ENCODE measurements at places on chromosomes 12 and 14.

GRCh38 chr12:43284486-43285158, 267.4 kb downstream of the ADAMTS20 start:
- no peak for DNase-seq

DNA sequence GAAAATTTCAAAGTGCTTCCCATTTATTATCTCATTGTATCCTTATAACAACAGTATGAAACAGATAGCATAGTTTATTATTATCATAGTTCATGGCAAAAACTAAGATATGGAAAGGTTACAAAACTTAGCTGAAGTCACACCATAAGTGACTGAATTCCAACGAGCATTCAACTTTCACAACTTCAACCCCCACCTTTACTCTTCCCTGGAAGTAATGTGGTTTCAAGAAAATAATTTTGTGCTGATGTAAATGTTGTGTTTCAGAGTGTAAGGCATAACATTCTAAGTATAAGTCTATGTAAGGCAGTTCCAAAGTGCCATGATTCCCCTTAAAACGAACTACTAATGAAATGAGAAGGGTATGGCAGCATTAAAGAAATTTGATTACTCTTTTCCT, 454.5 kb downstream of the BCAT1 start:
- DNase-seq = no peak

DNA sequence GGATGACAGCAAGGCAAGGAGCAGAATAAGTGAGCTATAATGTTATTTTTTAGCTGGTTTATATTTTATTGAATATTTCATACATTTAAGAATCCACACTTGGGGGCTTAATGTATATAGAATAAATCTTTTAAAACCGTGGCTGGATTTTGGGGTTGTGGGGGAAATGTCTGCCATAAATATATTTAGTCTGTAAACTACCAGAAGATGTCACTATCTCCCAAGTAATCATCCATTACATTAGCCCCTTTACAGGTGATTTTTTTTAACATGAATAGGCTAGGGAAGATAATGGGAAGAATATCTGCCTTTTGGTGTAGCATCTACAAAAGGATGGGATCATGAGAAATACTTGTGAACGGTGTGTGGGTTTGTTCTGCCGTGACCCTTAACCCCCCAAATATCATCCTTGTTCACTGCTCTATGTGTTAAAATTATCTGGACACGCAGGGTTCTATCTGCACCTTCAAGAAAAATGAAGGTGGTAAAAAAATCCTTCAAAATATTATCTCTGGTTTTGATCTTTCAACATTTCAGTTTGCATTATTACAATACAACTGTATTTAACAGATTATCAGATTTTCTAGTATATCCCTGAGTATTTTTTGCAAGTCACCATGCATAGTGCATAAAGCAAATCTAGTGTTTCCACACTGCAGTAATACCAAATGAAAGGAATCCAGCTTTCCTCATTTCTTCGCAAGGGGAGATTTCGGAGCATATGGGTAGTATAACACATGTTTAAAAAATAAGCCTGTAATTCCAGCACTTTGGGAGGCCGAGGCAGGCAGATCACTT, 8.0 kb upstream of the SLC17A8 start:
- no peak for DNase-seq

DNA sequence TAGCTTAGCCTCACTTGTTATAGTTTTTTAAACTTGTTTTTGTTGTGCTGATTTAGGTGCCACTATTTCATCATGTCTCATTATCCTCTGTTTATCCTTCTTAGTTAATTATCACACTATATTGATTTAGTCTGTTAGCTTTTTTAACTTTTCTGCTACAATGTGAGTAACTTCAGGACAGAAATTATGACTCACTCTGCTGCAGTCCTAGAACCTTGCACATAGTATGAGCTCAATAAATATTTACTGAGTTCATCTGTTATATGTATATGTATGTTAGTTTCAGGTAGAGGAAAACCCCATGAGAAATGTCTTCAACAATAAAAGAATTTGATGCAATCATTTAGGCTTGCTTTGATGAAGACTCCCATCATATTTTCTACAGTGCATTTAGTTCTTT, 224.3 kb upstream of the NAV3 start:
- DNase-seq = no peak

DNA sequence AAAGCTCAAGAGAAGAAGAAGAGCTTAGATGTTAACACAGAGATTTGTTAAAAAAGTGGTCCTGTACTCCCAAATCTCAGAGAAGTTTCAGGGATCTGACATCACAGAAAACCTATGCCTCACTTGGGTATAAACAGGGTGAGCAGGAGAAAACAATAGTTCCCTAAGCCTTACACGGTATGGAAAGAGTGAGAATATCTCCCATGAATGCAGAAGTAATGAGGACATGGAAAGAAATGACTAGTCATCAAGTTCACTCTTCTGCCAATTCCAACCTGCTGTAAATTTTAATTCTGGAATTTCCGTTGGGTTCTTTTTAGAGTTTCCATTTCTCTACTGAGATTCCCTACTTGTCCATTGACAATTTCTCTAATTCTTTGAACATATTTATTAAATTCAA, 6.2 kb upstream of the PTGER2 start:
- no peak for DNase-seq

DNA sequence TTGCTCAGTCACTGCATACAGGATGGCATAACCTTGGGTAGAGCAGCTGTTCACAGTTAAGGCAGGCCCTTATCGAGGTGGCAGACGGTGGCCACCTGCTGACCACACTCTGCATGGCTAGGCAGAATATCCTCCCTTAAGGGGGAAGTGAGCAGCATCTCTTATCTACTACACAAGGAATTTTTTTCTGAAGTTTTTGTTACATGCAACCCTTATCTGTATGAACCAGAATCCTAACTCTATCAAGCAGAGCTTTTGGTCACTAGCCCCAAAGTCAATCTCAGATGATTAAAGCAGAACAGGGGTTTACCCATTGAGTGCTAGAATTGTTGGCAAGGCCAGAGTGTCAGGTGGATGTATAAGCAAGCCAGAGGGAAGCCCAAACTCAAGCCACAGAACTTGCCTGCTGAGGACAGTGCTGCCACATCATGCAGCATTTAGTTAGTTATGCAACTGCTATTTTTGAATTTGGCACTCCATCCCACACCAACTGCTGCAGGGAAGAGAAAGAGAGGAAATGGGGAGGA, 192.8 kb downstream of the TBX5 start:
- DNase-seq = no peak

- no peak for DNase-seq
Measured at GRCh38 chr12:77387214-77387613, 321.8 kb upstream of the E2F7 start.

DNA sequence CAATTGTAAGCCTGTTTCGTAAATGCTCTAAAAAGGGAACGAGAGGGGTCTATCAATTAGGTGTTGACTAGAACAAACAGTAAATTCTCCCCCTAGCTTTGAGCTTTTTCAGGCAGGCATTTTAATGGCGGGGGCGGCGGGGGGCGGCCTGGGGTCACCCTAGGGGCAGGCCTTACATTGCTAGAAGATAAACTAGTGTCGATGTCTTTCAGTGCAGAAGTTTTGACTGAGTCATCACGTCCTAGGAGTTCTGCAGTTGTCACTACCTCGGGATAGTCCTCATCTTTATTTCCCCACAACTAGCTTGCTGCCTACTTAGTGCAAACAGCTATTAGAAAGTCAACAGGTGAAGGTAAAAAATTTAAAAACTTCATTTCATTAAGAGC, 1.6 kb downstream of the ATP6V1D start:
- DNase-seq = no peak

DNA sequence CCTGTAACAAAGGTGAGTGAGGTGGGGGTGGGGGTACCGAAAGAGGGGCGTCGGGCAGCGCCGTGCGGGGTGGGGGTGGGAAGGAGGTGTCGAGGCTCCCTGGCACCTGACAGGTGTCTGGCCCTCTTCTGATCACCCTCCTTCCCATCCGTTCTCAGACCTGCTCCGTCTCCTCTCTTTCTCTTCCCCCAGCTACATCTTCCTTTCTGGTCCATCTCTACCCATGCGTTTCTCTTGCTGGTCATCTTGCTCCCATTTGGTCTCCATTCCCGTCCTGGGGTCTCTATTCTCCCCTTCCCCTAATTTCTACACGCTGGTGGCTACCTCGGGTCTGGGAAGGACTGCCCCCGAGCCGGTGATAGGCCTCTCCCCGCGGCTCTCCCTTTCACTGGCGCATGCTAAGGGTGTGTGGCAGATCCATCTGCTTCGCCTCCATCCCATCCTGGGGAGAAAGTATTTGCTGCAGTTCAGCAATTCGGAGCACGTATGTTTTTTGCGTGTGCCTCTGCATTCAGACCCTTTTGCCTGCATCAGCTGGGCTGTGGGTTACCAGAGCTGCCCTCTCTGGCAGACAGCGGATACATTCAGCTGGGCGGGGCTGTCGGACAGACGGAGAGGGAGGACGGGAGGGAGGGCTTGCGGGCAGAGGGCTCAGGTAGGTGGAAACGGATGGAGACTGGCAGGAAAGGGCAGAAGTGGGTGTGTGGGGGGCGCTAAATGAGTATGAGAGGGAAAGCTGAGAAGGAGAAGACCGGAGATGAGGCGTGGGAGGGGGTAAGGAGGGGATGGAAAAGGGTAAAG, 730 bp downstream of the CLSTN3 start:
- no peak for DNase-seq

GRCh38 chr14:23373041-23373440, 432 bp downstream of the IL25 start:
- no peak for DNase-seq

DNA sequence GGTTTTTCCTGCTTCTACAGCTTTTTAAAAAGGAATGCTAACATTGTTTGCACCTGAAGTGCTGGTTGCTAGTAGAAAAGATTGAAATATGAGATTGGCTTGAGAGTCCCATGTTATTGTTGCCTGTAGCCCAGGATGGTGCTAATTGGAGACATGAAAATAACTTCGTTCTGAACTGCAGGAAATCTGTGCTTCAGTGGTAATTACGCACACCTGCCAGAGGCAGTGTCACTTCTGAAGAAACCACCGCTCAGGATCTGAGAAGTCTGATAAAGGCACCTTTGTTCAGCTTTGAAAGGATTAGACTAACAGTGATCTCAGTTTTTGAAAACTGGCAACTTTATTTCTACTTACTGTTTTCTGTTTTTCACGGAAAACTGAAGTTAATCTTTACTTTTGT, 15.5 kb upstream of the ATP6V0A2 start:
- DNase-seq = no peak
